Activated CD8-positive, alpha-beta memory T cell treated with anti-CD3 and anti-CD28 coated beads for 1 hour (primary cell): ENCODE measurements at places on chromosomes 6 and 20.

GRCh38 chr20:17878912-17879602 is 89.5 kb downstream of the SNX5 start:
- no peak for DNase-seq

DNA sequence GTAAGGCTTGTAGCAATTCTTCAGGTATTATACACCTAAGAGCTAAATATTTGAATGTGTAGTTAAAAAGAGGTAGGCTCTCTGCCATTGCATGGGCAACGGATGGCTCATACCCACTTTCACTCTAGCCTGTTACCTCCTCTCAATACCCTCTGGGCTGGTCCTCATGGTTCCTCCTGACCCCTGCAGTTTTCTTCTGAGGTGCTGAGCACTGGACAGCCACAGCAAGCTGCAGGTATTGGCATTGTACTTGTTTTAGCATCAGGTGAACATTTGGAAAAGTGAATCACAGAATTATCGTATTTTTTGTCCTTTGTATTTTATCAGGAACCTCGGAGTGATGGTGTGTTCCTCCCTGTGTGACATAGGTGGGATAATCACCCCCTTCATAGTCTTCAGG is 32.9 kb downstream of the SLC22A1 start:
- DNase-seq, result no peak

GRCh38 chr20:31568041-31568731 is 36.9 kb upstream of the ID1 start:
- DNase-seq, result no peak

- DNase-seq, result no peak
Measured at GRCh38 chr6:43471399-43471798, 6.0 kb upstream of the TJAP1 start.

- no peak for DNase-seq
Measured at GRCh38 chr6:1701668-1702353, 92.1 kb downstream of the FOXC1 start.

GRCh38 chr20:63567386-63568169 is 6.5 kb downstream of the HELZ2 start:
- no peak for DNase-seq

DNA sequence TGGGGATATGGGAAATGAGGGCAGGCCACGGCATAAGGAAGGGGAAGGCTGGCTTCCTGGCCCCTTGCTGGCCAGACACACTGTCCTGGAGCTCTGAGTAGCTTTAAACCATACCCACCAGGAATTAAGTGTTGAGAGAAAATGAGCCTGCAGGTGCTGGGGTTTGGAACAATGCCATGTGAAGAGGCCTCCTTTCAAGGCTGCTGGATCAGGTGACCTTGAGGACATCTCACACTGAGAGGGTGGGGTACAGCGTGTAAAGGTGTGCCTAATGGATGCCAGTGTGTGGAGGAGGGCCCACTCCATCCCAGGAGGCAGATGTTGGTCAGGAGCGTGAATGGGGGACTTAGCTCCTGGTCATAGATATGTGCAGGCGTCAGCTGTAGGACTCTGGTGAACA is 74.8 kb upstream of the MLN start:
- no peak for DNase-seq

DNA sequence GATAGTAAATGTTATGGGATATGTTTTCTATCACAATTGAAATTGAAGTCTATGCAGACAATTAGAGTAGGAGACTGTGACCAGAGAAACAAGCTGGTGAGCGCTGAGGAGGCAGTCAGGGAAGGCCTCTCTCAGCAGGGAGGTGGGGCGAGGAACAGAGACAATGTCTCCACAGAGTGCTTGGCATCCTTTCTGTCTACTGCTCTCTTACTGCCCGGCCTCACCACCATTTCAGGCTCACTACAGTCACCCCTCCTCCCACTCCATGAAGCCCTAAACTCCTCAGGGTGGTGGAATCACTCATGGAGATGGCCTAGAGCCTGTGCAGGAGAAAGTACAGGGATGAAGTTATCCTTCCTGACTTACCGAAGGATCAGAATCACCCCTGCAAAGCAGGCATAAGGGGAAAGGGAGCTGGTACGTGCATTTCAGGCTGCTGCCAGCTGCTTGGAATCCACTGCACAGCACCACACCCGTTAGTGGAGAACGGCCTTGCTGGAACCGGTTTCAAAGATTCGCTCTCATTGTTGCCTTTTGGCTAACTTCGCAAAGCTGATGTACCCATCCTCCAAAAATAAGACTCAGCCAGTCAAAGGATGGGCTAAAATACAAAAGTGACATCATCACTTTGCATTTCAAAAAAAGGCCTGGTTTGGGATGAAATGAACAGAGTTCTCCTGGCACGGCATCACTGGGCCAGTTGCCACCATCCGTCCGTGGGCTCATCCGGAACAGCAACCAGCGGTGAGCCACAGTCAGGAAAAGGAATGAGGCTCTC is 67.3 kb downstream of the SLC22A23 start:
- no peak for DNase-seq
